ENCODE measurements at places on chromosomes 3 and 15.
A peak's percentile ranks its signal among the peaks of the same experiment; 100 is the strongest.

DNA sequence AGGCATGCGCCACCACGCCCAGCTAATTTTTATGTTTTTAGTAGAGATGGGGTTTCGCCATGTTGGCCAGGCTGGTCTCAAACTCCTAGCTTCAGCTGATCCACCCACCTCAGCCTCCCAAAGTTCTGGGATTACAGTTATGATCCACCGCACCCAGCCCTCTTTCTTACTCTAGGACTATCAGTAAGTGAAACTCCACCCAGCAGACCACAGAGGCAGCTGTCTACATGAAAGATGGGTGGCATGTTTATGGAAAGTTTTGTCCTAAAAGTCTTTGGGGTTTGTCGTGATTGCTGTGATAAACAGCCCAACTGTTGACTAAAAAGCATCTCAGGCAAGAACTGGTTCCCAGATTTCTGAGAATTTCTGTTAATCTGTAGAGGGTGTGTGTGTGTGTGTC, 10.9 kb downstream of the ARL6IP5 start:
- peak; percentile 79 for DNase-seq

GRCh38 chr3:17765819-17766472, 23.5 kb upstream of the TBC1D5 start:
- no peak for DNase-seq

DNA sequence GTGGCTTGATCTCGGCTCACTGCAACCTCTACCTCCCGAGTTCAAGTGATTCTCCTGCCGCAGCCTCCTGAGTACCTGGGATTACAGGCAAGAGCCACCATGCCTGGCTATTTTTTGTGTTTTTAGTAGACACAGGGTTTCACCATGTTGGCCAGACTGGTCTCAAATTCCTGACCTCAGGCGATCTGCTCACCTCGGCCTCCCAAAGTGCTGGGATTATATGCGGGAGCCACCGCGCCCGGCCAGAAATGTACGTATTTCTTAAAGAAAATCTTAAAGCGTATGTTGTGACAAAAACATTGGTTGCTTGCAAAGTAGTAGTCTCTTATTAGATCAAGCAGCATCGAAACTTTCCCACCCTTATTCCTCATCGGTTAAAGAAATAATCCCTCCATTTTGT, 748.9 kb upstream of the NR2F2 start:
- DNase-seq = no peak

DNA sequence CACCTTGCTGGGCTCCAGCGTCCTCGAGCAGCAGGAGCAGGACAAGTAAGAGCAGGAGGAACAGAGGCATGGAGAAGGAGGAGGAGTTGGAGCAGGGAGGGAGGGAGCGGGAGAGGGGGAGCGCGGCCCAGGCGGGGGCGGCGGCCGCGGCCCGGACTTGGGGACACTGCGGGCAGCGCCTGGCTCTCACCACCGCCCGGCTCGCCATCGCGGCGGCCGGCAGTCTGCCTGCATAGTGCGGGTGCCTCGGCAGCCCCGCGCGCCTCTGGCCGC, 440 bp downstream of the DCBLD2 start:
- DNase-seq = no peak

DNA sequence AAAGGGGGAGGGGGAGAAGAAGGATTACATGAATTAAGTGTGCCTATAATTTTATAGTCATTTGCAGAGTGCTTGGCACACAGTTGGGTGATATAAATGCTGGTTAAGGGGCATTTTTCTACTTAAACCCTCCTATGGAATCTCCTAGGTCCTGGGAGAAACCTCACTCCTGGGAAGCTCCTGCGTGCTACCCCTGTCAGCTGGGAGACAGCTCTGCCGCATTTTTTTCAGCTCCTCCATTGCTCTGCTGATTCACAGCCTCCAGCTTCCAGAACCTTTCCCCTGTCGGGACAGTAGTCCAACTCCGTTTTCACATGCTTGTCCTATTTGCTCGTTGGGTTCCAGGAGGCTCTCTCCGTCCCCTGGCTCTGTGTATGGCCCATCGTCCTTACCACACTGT, 59.2 kb downstream of the CHRD start:
- DNase-seq = no peak

- DNase-seq = no peak
Observed at GRCh38 chr3:40309925-40310695, 603 bp downstream of the EIF1B start.

GRCh38 chr3:129665024-129665768, 58.7 kb upstream of the PLXND1 start:
- DNase-seq = no peak

GRCh38 chr3:115685097-115685496, 61.8 kb downstream of the GAP43 start:
- DNase-seq = no peak

DNA sequence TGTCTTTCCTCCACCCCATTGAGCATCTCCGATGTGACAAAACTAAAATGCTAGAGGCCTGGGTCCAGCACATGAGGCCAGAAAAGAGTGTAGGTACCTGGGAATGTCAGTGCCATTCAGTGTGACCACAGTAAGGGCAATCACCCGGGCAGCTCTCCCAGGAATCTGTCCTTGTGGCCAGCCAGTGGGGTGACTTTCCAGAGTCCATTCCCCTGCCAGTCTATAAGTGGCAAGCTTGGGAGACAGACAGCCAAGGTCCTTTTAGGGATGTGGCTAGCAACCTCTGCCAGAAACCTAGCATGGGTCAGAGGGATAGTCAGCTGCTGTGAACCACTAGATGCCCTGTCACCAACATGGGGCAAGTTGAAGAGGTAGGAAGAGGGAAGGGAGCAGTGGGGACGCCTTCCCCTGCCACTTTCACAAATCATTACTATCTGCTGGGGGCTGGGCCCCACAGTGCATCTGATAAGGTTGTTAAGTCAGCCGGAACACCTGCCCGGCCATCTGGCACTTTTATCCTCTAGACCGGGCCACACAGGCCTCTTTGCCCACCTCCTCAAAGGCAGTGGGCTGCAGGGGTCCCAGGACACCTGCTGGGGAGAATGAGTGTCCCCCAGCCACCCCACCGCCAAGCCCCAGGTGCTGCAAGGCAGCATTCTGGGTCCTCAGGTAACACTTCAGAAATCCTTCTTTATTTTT, 24.8 kb upstream of the DET1 start:
- DNase-seq = no peak

DNA sequence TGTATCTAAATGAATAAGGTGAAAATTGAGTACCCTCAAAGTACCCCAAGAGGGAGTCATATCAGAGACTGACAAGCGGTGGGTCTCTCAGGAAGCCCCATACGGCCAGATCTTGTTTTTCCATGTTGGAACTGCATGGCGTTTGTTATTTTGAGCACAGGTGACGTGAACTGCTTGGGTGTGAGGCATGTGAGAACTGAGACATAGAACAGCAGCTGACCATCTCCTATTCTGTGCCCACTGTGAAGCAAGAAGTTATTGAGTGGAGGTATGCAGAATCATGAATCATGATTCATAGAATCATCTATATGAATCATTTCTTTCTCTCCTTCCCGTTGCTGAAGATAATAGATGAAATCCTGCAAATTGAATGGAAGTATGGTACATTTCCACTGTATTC, 4.6 kb downstream of the VPS8 start:
- no peak for DNase-seq

DNA sequence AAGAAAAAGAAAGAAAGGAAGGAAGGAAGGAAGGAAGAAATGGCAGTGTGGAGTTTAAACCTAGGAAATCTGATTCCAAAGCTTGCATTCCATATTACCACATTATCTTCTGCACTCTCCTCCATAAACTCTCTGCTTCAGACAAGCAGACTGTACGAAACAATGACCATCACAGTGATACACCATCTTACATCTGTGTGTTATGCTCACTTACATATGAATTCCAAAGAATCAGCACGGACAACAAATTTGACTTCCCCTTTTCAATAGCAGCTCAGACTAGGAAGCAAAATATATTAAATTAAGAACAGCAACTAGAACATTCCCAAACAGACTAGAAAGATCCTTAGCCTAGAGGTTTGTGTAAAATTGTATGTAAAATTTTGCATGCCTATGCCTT, 18.0 kb upstream of the PPM1L start:
- no peak for DNase-seq

- no peak for DNase-seq
Observed at GRCh38 chr3:11288786-11289637, 16.8 kb downstream of the ATG7 start.

- no peak for DNase-seq
Observed at GRCh38 chr15:66940368-66940767, 125.0 kb upstream of the SMAD3 start.

DNA sequence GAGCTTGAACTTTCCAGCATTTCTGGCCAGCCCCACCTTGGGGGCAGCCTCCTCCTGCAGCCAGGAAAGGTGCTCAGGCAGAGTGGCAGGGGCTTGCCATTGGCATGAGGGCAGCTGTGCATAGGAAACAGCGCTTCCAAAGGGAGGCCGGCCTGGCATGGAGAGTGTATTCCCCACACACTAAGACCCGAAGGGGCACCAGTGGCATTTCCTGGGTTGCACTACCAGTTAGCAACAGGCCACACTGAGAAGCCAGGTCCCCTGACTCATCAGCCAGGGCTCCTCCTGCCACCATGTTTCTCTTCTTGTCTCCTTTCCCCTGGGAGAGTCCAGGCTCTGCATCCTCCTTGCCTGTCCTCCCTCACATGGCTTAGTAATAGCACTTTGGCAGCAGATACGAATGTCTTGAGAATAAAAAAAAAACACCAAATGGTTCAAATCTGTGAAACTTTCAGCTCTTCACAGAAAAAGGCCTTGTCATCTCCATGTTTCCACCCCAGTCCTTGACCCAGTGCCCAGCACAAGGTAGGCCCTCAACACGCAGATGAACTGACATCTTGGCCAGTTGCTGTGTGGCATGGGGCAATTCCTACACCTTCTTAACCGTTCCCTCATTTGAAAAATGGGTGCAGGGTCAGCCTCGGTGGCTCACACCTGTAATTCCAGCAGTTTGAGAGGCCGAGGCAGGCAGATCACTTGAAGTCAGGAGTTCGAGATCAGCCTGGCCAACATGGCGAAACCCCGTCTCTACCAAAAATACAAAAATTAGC, 180.4 kb downstream of the SMAD6 start:
- DNase-seq = no peak

GRCh38 chr3:71987828-71988227, 202.9 kb upstream of the PROK2 start:
- no peak for DNase-seq

DNA sequence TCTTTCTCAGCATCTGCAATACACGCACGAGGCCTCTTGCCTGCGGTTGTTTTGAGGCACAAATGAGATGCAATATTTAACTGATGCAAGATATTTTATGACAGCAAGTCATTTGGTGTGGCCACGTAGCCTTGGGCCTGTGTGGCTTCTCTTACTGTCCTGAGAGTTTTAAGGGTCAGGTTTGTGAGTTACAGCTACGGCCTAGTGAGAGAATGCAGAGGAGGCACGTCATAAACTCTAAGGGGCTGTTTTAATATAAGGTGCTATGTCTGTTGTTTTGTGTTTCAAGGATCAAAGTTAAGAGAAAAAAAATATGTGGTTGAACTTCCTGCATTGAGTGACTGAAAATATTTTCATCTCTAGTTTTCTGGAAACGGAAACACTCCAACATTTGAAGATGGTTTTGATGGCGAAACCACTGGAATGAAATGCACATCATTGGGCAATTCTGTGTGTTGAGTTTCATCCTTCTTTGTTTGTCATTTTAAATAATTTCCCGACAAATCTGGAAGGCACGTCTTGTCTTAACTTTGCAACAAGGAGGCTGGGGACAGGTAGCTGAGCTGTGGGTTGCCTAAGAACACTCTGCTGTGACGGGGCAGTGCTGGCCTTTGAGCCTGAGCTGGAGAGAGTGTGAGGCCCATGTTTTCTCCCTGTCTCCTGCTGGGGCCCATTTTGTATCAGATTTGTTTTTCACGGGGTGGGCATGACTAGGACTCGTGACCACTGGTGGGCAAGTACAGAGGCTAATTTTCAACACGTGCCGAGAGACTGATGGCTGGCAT, 5.1 kb downstream of the APBA2 start:
- no peak for DNase-seq

DNA sequence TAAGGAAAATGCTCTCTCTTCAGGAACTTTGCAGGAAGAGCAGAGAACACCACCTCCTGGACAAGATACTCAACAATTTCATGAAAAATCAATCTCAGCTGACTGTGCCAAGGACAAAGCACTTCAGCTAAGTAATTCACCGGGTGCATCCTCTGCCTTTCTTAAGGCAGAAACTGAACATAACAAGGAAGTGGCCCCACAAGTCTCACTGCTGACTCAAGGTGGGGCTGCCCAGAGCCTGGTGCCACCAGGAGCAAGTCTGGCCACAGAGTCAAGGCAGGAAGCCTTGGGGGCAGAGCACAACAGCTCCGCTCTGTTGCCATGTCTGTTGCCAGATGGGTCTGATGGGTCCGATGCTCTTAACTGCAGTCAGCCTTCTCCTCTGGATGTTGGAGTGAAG, 200.5 kb downstream of the AKAP13 start:
- DNase-seq = no peak

GRCh38 chr3:133944641-133945380, 49.1 kb upstream of the RAB6B start:
- no peak for DNase-seq

- no peak for DNase-seq
Observed at GRCh38 chr3:156739976-156740375, 65.6 kb downstream of the TIPARP start.

DNA sequence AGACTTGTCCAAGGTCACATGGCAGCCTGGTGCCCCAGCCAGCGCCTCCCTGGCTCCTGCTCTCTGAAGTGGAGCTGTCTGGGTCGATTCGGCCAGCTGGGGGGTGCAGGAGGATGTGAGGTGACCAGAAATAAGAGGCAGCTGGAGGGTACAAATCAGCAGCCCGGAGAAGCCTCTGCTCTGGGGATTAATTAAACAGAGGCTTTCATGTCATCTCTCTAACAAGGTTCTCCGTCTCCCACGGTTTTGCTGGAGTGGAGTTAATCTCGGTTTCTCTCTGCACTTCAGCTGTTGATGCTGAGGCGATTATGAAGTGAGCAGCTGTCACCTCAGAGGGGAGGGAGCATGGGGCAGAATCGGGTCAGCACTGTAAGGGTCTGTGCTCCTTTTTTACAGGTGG, 236.8 kb downstream of the TLE3 start:
- no peak for DNase-seq

DNA sequence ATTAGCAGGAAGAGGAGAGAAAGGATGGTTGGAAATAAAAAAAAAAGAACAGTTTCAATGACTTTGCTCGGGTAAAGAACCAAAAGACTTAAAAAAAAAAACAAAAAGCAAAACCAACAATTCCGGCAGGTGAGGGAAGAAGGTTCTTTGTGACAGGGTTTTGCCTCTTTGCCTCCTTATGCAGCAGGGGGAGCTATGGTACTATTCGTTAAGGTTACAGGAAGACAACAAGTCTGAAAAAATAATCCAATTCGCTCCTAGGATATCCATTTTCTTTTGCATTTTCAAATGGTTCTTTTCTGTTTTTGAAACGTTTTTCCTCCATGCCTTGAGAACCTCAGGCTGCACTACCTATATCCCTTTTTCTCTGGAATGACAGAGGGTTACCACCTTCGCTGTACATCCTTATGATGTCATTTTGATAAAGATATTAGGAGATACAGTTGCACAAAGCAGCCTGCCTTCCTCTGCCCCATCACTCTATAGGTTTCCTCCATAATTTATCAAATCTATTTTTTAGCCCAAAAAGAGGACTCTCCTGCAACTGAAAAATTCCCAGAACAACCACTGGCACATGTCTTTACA, 55.0 kb downstream of the CFAP20DC start:
- DNase-seq = peak; percentile 75
